ENCODE measurements at places on chromosomes 7 and 10. TPM values are rescaled to one million over a fixed set of nuclear protein-coding genes. Genes with fewer than 3 reads are reported as not detected.

Gene TMEM139
- 1.2 TPM for total RNA-seq

Gene MPP7
- 0.15 TPM for total RNA-seq

Gene GRID1
- total RNA-seq = 0.38 TPM

Gene CALHM3
- total RNA-seq = 0.45 TPM

Gene JCAD
- 9.6 TPM for total RNA-seq

Gene C1GALT1
- total RNA-seq = 30.5 TPM

Gene NPY
- total RNA-seq = not detected

Gene GPR15LG
- total RNA-seq = not detected

Gene NSUN6
- 4.6 TPM for total RNA-seq

Gene ARHGEF5
- 1.6 TPM for total RNA-seq

Gene CLRN3
- not detected for total RNA-seq

Gene SUN1
- 97.6 TPM for total RNA-seq

Gene NUDT13
- total RNA-seq = 3.0 TPM

Gene FXYD4
- not detected for total RNA-seq

Gene TCF7L2
- total RNA-seq = 24.3 TPM

Gene PFKFB3
- total RNA-seq = 200 TPM

Gene PSMC2
- total RNA-seq = 193 TPM

Gene HPS1
- 28.2 TPM for total RNA-seq

Gene PDE6C
- not detected for total RNA-seq

Gene CPEB3
- total RNA-seq = 0.41 TPM

Gene GNGT1
- not detected for total RNA-seq

Gene CYP2C8
- total RNA-seq = not detected

Gene CTTNBP2
- total RNA-seq = 0.41 TPM

Gene COL26A1
- 0.58 TPM for total RNA-seq

Gene PTN
- not detected for total RNA-seq

Gene PBLD
- total RNA-seq = 3.1 TPM

Gene TAS2R40
- not detected for total RNA-seq

Gene SLC13A1
- total RNA-seq = not detected

Gene SAMD9
- 10.8 TPM for total RNA-seq

Gene PRPS1L1
- total RNA-seq = not detected

Measured in A549 treated with DMSO at 1 μM for 4 hours (cell line).